ENCODE measurements at places on chromosomes 6 and 20. TPM values are rescaled to one million over a fixed set of nuclear protein-coding genes. Genes with fewer than 3 reads are reported as not detected.

DNA sequence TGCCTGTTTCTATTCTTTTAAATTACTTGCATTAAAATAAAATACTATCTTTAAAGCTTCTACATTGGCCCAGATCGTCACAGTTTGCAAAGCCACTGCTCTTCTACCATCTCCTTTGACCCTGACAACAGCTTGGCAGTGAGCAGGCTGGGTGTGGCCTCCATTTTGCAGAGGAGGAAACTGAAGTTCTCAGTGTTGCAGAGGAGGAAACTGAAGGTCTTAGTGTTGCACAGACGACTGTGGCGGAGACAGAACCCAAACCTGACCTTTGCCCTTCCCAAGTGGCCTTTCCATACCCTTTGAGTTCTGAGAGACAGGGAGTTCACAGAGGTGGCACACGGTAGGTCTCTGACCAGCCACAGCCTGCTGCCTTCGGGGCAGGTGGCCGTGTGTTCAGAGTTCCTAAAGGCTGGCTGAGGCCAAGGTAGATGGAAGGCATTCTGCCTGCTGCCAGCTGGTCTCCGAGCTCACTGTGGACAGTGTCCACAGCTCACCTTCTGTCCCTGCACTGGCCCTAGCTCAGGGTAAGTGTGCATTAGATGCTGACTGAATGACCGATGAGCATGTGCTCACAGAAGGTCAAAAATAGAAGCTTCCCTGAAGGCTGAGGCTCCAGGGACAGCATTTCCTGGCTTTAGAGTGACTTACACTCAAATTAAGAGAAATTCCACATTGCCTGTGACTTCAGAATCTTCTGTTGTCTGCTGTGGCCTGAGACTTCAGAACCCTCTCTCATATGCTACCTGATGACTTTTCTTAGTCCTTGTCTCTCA, 113.5 kb upstream of the SLC24A3 start:
- H3K36me3 ChIP-seq, result no peaks in the 10 kb centered on the region
- H3K27ac ChIP-seq, result no peak overlapping the region
- no peak for DNase-seq
- H3K4me1 ChIP-seq, result peaks cover 5% of the 10 kb centered on the region
- H3K4me3 ChIP-seq, result no peak overlapping the region

- no peaks in the 10 kb centered on the region for H3K4me1 ChIP-seq
- DNase-seq, result no peak
- H3K27me3 ChIP-seq, result no peaks in the 10 kb centered on the region
- no peak overlapping the region for H3K4me3 ChIP-seq
- no peaks in the 10 kb centered on the region for H3K36me3 ChIP-seq
Measured at GRCh38 chr6:136318676-136319075, 29.0 kb upstream of the BCLAF1 start.

PARD6B gene
- 2.4 TPM for total RNA-seq

DNA sequence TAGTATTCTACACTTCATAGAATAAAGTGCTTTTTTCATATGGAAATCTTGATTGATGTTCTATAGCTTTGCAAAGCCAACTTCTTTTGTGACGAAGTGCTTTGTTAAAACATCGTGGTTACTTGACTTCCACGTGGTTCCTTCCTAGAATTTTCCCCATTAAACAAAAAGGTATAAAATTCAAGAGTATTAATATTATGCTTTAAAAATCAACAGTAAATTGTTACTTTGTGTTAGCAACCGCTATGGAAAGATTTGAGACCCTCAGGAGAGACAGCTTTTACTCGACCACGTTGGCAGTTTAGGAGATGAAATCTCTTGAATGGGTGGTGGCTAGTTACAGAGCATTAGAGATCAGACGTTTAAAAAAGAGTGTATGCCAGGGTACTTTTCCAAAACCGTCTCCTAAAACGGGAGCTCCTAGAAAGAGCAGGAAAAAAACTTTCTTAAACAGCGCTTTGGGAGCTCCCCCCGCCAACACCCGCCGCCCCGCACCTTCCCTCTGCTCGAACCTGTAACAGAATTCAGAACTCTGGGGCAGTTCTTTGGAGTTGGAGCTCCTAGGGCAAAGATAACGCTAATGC, 920 bp downstream of the GJA1 start:
- peaks cover 13% of the 10 kb centered on the region for H3K4me1 ChIP-seq
- peak overlapping the region; percentile 70 for H3K4me3 ChIP-seq
- peaks cover 18% of the 10 kb centered on the region for H3K27me3 ChIP-seq
- DNase-seq, result no peak
- no peaks in the 10 kb centered on the region for H3K36me3 ChIP-seq

GRCh38 chr6:142850679-142851423, 94.1 kb downstream of the HIVEP2 start:
- peak overlapping the region; percentile 56 for H3K27ac ChIP-seq
- H3K36me3 ChIP-seq, result no peaks in the 10 kb centered on the region
- H3K27me3 ChIP-seq, result no peaks in the 10 kb centered on the region

DNA sequence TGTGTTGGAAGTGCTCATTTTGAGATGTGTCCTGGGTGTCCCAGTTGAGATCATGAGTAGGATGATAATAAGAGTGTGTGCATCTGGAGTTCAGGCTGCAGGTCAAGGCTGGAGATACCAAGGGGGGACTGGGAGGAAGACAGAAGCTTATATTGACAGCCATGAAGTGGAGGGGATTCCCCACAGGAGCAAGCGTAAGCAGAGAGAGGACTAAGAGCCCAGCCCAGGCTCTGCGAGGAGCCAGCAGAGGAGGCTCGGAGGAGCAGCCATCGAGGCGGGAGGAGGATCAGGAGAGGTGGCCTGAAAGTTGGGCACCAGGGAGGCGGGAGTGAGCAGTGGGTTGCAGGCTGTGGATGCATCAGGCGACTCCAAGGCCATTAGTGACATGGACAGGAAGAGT, 116.2 kb downstream of the SLC24A3 start:
- DNase-seq, result no peak
- H3K36me3 ChIP-seq, result no peaks in the 10 kb centered on the region
- no peaks in the 10 kb centered on the region for H3K4me1 ChIP-seq
- no peak overlapping the region for H3K4me3 ChIP-seq
- no peak overlapping the region for H3K27ac ChIP-seq
- H3K27me3 ChIP-seq, result no peaks in the 10 kb centered on the region

All from gastrocnemius medialis (tissue), 4 donors.